T follicular helper cell (primary cell): ENCODE measurements at places on chromosomes 2 and 18.

DNA sequence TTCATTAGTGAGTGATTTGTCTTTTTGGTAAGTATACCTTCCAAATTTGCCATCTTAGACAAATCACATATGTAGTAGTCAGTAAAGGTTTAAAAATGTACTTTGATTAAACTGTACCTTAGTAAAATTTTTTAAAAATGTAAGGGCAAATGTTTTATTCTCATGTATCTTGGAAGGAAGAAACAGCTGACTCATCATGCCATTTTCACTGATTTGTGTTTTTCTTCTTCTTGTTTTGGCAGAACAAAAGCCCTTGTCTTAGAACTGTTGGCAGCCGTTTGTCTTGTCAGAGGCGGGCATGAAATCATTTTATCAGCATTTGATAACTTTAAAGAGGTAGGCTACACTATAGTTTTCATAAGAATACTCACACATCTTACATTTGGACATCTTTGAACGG lies 136.5 kb downstream of the PRPF40A start:
- no peak for DNase-seq

GRCh38 chr18:44791520-44791919 lies 110.8 kb downstream of the SETBP1 start:
- DNase-seq, result no peak

GRCh38 chr18:79733986-79734770 lies 54.6 kb downstream of the CTDP1 start:
- no peak for DNase-seq

DNA sequence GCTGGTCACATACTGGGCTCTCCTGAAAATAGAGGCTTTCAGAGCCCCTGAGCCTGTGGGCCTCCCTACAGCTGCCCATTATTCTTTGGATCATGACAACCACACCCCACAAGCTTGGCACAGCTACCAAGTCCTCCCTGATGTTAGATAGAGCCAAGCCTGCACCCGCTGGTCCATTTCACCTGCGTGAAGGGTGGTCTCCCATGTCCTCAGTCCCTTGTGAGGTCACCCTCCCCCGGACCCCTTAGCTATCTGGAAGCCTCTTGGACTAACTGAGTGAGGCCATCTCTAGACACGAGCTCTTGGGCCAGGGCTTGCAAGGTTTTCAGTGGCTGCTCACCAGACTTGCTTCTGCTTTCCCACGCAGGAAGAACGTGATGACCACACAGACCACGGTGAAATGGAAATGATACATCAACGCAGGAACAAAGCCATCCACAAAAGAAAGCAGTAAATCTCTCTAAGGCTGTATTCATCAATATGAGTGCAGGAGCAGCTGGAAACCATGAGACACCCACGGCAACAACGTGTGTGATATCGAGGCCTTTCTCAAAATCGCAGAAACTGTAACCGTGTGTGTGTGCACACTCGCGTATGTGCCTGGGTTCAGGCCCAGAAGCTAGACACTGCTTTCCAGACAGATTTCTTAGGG lies 10.1 kb upstream of the MAL start:
- DNase-seq, result no peak

GRCh38 chr2:27795868-27796277 lies 24.4 kb downstream of the MRPL33 start:
- DNase-seq, result no peak

DNA sequence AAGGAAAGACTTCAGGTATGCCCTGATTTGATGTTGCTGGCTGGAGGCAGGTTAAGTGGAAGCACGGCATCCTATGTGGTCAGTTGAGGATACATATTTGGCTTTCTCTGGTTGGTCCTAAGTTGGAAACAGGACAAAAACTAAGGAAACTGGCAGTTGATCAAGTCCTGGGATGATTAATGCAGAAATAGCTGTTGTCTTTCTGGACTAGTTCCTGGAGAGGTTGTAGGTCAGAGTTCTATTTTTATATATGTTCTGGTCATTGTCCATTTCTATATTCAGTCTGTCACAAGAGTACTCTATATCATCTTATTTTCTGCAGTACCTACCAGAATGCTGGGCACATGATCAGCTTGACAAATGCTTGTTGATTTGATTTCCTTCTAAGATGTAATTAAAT lies 4.0 kb upstream of the SLC35F5 start:
- DNase-seq, result no peak

- no peak for DNase-seq
These were observed 40.5 kb upstream of the AP1S3 start for GRCh38 chr2:223877721-223878410.

DNA sequence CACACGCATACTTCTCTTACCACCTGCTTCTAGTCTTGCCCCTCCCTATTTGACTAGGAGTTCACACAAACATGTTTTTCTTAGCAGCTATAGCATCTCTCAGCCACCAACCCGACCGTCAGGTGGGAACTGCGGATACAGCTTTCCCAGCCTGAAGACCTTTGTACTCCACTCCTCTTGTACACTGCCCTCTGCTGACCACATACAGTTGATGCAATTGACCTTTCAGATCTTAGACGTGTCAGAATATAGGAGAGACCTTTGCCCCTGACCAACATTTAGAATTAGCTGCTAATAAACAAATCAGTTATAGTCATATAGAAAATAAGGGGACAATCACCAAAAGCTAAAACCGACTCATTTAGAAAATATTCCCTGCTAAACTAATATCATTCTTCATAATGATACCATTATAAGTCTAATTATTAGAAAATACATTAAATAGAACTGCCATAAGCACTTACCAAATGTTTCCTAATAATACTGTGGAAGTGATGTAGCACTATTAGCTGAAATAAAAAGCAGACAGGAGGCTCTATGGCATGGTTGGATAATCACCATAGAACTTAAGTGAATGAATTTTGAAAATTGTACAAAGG lies 208.4 kb downstream of the RAD51AP2 start:
- DNase-seq, result no peak

DNA sequence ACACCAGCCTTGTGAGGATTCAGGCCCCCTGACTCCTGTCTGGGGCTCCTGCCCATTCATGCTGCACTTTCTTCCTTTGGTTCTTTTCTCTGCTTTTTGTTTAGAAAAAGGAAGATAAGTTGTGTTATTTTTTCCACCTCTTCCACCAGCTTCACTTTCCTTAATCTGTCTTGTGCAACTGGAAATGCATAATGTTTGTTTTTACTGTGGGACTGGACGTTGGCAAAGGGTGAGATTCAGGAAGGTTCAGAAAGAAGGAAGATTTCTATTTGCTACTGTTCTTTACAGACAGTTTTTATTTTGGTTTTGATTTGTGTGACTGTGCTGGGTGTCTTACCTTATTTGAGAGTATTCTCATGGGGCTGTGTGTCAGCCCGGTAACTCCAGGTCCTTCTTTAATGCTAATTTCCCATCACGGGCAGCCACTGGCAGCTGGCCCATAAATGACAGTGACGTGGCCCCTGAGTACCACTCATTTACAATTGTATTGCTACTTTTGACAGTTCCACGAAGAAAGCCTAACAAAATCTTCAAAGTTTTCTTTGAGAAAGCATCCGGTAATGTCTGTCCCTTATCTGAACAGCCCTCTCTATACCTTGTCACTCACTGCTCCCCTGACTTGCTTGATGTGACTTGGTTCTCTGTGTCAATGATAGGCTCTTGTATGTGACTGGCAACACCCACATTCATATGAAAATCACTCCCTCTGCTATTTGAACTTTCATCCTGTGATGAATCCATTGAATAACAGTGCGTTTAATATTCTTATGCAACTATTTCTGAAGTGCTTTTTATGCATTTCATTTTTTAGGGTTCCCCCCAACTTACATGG lies 32.7 kb downstream of the RHBDD1 start:
- DNase-seq, result no peak

DNA sequence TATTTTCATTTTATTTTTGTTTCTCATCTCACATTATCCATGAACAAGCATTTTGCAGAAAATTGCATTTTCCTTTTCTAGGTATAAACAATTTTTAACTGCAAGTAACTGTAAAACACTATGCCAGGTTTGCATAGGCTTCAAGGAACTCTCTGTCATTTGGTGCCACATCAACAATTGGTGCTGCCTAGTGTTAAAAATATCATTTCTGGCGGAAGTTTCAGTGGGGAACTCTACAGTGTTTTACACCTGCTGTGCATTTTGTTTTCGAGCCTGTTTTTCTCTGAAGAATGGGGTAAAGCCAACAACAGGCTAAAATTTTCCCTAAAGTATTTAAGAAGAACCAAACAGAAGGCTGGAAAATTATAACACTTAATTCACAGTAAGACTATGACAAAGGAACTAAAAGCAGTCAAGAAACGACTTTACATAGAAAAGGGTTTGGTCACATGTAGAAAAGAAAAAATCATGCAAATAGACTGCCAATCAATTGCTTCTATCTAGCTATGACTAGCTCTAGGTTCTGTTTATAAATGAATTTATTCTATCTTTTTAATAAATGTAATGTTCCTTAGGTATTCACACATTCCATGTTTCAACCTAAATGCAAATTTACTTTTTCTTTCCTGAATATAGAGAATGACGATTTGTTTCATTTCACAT lies 21.4 kb upstream of the FRZB start:
- no peak for DNase-seq

DNA sequence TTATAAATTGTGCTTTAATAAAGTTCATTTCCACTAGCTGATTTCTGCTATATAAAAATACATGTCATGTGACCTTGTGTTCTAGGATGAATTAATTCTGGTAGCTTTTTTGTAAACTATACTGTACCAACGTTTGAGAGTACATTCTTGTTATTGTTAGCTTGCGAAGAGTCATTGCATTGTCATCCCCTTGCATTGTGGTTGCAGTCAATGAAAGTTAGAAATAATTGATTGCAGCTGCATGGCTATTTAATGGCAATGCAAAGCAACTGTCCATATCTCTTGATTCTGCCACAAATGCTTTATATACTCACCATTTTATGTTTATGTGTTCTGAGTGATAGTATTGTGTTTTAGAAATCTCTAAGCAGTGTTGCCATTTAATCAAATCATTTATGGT lies 91.6 kb downstream of the ZNF407 start:
- DNase-seq, result no peak

DNA sequence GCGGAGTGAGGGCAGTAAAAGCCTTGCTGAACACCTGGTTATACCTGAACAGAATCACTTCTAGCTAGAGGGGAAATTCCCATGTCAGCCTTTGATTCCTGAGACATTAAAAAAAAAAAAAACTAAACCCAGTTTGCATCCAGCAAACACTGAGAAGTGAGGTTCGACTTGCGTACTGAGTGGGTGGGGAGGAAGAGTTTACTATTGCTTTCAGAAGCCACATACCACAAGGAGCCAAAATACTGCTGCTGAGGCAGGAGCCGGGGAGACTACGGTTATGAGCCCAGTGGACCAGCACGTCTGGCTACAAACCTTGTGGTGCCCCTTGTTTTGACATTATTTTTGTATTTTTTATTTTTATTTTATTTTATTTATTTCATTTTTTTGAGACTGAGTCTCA lies 2.7 kb downstream of the COLEC11 start:
- no peak for DNase-seq
